Activated effector memory CD4-positive, alpha-beta T cell treated with Interleukin-2 at 50 U/mL for 16 hours (primary cell): ENCODE measurements at places on chromosomes 1 and 21.

GRCh38 chr1:33049371-33049770 lies 12.7 kb upstream of the AK2 start:
- no peak for DNase-seq

DNA sequence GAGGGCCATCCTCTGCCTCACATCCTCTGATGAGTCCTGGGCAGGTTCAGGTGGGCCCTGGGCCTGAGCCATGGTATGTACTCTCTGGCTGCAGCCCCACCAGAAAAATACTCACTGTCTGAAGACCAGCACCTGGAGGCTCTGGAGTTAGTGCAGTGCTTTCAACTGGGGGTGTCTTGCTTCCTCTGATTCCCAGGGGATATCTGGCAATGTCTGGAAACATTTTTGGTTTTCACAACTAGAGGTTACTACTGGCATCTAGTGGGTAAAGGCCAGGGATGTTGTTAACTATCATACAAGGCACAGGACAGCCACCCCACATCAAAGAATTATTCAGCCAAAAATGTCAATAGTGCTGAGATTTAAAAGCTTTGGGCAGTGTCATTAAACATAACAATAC lies 152.7 kb downstream of the HIVEP3 start:
- DNase-seq: no peak

- no peak for DNase-seq
Observed at GRCh38 chr1:17403081-17403480, 31.1 kb downstream of the PADI6 start.

DNA sequence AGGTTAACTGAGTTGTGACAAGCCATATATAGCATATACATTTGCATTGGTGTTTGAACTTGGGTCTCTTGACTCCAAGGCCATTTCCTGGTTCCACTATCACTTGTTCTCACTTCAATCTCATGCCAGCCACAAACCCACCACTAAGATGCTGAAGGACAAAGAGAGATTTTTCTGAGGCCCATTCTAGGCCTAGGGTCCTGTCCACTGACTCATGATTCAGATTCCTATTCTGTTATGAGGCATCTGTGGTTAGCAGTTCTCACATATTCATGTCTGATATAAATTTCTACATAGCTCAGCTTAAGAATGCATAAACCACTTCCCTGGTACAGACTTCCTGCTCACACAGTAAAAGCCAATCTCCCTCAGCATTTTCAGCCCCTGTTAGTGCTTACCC lies 326.1 kb upstream of the BEND5 start:
- DNase-seq: no peak

DNA sequence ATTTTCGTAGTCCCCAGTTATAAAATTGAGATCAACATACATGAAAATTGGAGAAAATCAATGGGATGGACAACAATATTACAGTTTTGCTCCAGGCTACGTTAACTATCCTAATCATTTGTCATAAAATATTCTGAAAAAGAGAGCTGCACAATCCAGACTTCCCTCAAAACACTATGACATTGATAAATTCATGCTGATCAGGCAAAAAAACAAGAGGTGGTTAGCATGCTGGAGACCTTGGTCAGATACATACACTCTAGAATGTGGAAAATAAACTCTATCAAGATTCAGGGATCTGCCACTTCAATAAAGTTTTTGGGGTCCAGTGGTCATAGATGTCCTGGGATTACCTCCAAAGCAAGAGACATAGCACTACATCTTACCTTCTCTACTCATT lies 32.5 kb upstream of the ARHGAP29 start:
- no peak for DNase-seq

GRCh38 chr1:9193233-9193625 lies 41.3 kb upstream of the H6PD start:
- no peak for DNase-seq

DNA sequence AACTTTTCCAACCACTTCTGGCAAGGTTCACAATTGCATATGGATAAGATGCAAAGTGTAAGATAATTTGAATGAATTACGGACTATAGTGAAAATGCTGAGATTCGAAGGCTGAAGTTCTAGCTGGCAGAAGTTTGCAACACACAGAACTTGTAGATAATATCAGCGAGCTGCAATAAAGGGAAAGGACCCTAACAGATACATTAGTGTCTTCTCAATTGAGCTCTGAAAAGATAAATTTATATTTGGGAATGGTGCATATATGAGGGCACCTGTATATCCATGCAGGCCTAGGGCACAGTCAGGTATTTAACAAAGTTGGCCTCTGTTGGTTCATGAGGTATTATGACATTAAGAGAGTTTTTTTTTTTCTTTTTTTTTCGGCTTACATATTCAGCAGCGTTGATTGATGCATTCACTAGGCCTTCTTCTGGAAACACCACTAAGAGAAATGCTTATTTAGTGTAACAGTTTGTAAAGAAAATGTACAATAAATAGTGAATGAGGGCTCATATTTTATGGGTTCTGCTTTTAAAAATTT lies 2.2 kb downstream of the NFIA start:
- DNase-seq: no peak

DNA sequence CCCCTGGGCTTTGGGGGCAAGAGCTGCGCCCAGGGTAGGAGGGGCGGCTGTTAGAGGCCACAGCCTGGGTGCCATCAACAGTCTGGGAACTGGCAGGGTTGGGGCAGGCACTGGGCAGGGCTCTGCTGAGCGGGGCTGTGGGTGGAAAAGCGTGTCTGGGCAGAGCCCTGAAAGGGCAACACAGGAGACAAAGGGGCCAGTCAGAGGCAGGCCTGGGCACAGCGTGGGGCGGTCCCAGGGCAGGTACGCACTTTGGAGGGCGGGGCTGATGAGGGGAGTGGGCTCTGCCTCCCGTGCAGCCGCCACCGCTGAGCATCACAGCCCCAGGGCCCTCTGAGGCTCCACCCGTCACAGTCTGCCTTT lies 13.9 kb downstream of the CELSR2 start:
- no peak for DNase-seq

DNA sequence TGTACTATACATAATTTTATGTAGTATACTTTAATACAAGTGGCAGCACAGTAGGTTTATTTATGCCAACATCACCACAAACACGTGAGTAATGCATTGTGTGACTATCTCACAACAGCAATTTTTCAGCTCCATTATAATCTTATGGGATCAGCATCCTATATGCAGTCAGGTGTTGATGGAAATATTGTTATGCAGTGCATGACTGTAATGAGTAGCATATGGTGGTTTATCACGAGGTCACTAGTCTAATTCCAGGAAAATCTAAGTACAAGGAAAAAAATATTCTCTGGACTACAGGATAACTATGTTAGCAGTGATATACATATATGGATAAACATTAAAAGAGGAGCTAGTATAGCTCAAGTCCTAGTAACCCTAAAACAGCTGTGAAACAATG lies 69.0 kb downstream of the ATP1B1 start:
- no peak for DNase-seq

GRCh38 chr1:61241973-61242381 lies 159.6 kb downstream of the NFIA start:
- no peak for DNase-seq

GRCh38 chr1:204320382-204320804 lies 39.3 kb downstream of the PLEKHA6 start:
- no peak for DNase-seq
